Calu3 (cell line): ENCODE measurements at places on chromosomes 7 and 10.

GRCh38 chr10:20593649-20594048 is 303.5 kb downstream of the NEBL start:
- DNase-seq = no peak

- DNase-seq = no peak
Observed at GRCh38 chr7:94739180-94739579, 83.2 kb upstream of the SGCE start.

DNA sequence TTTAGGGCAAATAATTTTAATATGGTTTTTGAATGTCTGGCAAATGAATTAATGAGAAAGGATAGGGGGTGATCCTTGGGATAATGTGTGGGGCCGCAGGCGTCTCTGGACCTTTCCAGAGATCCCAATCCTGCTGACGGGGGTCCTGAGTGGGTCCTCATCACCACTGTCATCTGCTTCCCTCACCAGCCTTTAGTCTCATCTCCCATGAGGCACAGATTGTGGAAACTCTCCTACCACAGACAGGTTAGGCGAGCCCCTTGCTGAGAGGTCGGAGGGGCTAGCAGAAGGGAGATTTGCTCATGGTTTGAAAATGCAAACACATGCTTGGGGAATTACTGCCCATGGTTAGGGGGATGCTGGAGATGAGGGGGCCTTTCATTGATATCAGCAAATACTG is 484.6 kb downstream of the RPS24 start:
- DNase-seq = no peak

DNA sequence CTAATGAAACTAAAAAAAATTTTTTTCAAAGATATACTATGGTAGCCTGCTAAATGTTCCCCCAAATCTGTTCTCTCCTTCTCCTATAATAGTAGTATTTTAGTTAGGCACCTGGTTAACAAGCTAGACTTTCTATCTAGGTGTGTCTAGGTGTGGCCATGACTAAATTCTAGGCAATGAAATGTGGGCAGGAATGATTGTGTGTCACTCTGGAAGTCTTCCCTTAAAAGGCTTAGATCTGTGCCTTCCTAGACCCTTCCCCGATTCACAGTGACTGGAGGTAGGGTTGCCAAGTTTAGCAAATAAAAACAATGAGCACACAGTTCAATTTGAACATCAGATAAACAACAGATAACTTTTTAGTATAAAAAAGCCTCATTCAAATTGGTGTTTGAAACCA is 8.3 kb upstream of the ARHGAP21 start:
- peak; percentile 16 for DNase-seq

- DNase-seq = no peak
Observed at GRCh38 chr10:117544711-117545140, 2.2 kb downstream of the EMX2 start.

DNA sequence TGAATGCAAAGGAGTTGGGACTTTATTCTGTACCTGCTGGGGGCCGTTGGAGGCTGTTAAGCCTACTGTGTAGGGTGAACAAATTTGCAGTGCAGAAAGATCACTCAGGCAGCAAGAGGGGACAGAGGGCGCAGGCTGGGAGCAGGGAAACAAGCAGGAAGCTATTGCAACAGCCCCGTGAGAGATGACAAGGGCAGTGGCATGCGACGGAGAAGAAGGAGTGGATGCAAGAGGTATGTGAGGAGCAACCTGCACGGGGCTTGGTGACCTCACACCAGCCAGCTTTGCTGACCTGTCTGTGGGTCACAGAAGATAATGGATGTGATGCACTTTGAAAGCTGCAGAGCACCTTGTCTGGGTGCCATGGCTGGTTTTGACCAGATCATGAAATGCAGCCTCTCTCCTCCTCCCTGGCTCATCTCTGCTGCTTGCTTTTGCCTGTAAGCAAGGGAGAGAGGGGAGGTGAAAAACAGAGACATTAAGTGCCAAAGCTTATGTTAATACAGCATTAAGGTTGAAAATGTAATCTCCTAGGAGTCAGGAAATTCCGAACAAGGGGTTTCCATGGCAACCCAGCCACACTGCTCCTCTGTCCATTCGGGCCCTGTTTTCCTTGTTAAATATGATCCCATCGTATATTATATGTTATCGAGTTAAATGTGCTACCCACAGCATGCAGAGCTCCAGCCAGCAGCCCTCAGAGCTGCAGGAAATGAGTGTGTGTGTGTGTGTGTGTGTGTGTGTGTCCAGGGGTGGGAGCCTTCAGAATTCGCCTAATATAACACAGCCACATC is 314.3 kb upstream of the ZMIZ1 start:
- no peak for DNase-seq

DNA sequence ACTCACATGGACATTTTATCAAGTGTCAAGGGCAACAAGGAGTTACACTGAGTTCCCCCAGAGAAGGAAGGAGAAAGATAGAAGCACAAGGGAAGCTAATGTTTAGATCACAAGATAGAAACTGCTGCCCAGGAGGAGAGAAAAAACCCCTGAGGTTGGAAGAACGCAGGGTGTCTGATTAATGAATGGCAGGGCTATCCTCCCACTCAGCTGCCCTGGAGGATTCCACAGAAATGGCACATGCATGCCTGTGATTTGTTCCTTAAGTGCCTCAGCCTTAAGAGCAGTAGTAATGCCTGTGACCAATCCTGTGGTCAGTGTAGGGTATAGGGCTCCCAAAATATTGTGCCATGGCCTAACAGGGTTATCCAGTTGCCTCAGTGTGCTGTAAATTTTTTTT is 20.2 kb downstream of the DNAJB9 start:
- DNase-seq = no peak

GRCh38 chr7:50739744-50740435 is 42.8 kb downstream of the GRB10 start:
- DNase-seq = no peak

GRCh38 chr7:139582671-139583155 is 59.2 kb downstream of the CLEC2L start:
- no peak for DNase-seq

DNA sequence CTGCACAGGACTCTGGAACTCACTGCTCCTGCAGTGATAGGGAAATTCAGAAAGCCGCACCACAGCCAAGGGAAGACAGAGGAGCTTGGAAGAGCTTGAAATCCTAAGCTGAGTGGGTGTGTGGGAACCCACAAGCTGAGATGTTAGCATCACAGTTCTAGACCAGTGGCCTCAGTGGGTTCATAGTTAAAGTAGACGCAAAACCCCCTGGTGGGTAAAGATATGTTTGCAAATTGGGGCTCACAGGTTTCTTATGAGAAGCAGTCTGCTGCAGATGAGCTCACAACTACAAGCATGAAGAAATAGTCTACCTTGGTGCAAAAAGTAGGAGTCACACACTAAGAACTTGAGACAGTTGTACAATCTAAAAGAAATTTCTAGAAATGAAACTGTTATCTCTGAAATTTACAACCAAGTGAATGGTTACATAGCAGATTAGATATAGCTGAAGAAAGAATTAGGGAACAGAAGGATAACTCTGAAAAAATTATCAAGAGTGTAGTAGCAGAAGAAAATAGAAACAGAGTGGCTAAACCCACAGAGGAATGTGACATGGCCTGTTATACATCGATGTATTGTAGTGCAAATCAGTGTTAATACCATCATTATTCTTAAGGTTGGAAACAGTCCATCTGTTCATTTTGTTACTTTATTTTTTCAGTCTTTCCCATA is 77.2 kb downstream of the DYNC2I1 start:
- no peak for DNase-seq

DNA sequence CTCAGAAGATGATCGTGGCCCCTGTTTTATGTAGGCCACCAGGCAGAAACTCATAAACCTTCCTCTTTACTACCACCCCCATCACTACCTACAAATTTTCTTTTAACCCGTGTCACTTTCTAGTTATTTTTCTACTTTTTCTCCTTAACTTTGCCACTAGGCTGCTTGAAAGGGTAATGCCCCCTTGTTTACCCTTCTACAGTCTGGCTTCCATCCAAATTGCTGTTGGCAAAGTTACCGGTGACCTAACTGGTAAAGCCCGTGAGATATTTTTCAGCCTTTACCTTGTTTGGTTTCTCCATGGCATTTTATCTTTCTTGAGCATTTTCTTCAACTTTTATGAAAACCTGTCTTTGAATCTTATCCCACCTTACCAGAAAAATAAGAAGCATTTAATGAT is 153.0 kb downstream of the WNT2 start:
- peak; percentile 68 for DNase-seq

- DNase-seq = no peak
Observed at GRCh38 chr10:75836064-75836463, 404.6 kb downstream of the LRMDA start.

DNA sequence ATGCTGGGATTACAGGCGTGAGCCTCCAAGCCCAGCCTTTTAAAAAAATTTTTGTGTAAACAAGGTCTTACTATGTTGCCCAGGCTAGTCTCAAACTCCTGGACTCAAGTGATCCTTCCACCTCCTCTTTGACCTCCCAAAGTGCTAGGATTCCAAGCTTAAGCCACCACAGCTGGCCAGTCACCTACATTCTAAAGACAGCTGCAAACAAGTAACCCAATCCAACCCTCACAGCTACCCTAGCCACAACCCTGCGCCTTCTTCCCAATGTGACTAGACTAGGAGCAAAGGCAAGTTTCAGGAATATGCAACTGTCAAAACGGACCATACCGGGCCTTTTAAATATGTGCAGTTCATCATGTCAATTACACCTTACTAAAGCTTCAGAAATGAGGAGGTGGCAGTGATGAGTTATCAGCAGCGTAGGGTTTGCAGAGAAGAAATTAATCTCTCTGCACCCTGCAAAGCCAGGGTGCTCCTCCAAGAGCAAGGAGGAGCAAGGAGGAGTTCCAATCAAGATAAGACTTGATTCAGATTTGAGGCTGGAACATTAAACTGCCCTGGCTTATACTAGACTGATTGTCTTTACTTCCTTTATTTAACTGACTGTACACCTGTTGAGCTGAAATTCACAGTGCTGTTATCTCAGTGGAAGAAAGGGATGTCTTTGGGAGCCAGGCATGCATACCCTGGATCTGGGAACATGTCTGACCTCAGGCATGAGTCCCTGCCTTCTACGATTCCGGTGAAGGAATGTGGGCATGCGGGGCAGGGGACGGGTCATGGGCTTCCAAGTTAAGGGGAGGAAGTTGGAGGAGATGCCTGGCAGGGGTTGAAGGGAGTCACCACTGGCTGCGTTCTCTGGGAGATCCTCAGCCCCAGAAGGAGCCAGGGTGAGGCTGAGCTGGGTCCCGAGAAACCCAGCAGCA is 15.5 kb upstream of the TMEM120A start:
- no peak for DNase-seq

DNA sequence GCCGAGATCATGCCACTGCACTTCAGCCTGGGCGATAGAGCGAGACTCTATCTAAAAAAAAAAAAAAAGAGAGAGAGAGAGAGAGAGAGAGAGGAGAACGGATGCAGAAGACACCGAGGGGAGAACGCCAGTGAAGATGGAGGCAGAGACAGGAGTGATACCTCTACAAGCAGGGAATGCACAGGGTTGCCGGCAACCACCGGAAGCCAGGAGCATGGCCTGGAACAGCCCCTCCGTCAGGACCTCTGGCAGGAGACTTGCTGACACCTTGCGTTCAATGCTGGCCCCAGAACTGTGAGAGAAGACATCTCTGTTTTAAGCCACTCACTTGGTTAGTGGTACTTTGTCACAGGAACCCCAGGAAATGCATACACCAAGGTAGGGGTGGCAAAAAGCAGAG is 38.1 kb upstream of the DUSP5 start:
- no peak for DNase-seq

- peak; percentile 79 for DNase-seq
Observed at GRCh38 chr7:131859147-131859821, 302.9 kb upstream of the PODXL start.

- no peak for DNase-seq
Observed at GRCh38 chr10:15531927-15532722, 161.0 kb upstream of the FAM171A1 start.

- DNase-seq = no peak
Observed at GRCh38 chr10:76736815-76737618, 900.6 kb downstream of the KCNMA1 start.

DNA sequence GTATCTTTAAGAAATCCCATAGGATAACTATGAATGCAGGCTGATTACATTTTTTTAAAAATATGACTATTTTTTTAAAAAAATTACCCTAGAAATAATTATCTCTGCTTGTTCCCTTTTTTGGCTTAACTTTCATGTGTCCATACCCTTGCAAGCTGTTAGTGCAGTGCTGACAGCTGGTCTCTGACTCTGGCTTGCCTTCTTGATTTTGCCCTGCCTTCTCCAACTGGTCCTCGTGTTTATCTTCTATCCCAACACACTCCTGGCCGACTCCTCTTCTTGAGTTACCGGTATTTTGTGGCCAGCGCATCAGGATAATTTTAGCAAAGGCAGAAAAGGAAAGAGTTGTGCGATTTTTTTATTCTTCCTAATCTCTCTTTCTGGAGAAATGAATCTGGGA is 111.7 kb upstream of the STARD3NL start:
- DNase-seq = no peak

DNA sequence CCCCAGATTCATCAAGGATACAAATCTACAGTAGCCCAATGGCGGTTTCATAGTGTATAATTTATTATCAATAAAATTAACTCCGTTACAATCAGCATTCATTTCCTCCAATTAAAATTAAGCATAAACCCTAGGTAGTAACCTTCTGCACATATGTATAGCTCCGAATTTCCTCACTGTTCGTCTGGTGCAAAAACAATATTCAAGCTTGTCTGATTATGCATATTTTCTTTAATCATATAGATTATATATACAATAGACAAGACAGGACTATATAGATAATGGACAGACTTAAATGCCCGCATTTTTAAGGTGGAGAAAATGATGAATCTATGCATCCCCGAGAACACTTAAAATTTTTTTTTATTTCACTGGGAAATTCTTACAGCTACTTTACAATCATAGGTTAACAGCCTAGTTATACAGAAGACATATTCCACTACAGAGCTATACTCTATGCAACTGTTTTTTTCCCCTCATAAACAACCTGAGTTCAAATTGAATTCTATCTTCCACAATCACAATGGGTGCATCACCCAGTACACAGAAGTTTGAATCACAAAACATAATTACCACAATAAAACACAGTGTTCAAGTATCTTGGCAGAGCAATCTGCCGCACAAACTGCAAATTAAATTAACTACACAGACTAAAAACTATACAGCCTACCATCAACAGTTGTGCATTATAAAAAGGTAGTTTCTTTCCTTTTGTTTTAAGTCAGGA is 2.6 kb downstream of the HOXA9 start:
- no peak for DNase-seq

DNA sequence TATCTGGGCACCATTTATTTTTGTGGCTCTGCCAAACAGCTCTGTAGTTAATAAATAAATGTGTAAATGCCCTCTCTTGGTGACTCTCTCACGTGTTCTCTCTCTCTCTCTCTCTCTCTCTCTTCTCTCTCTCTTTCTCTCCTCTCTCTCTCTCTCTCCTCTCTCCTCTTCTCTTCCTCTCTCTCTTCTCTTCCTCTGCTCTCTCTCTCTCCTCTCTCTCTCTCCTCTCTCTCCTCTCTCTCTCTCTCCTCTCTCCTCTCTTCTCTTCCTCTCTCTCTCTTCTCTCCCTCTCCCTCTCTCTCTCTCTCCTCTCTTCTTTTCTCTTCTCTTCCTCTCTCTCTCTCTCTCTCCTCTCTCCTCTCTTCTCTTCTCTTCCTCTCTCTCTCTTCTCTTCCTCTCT is 145.8 kb upstream of the TMEM72 start:
- DNase-seq = no peak
